ENCODE measurements at places on chromosomes 6 and 20.

- peak; percentile 73 for DNase-seq
Observed at GRCh38 chr6:13453771-13454251, 33.6 kb downstream of the GFOD1 start.

DNA sequence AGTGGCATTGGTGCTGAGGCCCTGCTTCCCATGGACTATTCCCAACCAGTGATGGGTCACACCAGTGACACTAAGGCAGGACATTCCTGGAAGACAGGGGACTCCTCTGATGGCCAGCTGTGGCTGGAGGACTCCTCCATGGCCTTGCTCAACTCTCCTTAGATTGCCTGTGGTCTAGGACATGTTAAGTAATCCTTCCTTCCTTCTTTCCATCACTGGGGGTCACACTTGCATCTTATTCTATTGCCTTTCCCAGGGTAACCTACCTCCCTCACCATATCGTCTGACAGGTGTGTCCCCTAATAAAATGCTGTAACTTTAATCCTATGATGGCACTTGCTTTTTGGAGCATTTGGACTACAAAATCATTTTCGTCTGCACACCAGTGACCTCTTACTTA is 24.5 kb upstream of the HLA-A start:
- DNase-seq: no peak

GRCh38 chr6:147508042-147508865 is at the start of gene SAMD5:
TSS of gene SAMD5 (plus strand) at chr6:147508690. CDS start at chr6:147508929, 239 bp downstream.
- DNase-seq: peak; percentile 45

GRCh38 chr6:113625850-113626249 is 231.3 kb upstream of the MARCKS start:
- DNase-seq: no peak

GRCh38 chr20:17538517-17539170 is 7.5 kb upstream of the BFSP1 start:
- peak; percentile 48 for DNase-seq

- peak; percentile 51 for DNase-seq
Observed at GRCh38 chr6:111871725-111872400, 1.4 kb downstream of the FYN start.
